NCI-H2081 (cell line): ENCODE measurements at places on chromosomes 6 and 20.

GRCh38 chr20:47622118-47622665 lies 120.5 kb downstream of the NCOA3 start:
- DNase-seq, result no peak

DNA sequence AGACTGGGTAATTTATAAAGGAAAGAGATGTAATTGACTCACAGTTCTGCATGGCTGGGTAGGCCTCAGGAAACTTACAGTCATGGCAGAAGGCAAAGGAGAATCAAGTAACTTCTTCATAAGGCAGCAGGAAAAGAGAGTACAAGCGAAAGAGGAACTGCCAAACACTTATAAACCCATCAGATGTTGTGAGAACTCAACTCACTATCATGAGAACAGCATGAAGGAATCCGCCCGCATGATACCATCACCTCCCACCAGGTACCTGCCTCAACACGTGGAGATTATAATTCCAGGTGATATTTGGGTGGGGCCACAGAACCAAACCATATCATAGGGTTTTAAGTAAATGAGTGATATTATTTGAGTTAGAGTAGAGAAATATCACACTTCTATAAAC lies 189.3 kb downstream of the TSHZ2 start:
- DNase-seq, result no peak

- DNase-seq, result peak; percentile 28
Observed at GRCh38 chr6:1762203-1762602, 152.5 kb downstream of the FOXC1 start.

DNA sequence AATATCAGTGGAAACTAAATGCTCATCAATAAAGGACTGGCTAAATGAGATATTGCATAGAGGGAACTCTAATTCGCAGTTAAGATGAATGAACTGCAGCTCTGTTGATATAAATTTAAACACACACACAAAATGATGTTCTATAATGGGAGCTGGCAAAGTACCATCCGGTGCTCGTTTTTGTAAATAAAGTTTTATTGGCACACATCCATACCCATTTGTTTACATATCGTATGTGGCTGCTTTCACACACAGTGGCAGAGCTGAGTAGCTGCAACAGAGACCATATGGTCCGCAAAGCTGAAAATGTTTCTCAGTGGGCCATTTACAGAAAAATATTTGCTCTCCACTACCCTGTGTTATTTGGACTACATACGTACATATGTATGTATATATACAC lies 120.7 kb downstream of the EDN3 start:
- DNase-seq, result no peak

DNA sequence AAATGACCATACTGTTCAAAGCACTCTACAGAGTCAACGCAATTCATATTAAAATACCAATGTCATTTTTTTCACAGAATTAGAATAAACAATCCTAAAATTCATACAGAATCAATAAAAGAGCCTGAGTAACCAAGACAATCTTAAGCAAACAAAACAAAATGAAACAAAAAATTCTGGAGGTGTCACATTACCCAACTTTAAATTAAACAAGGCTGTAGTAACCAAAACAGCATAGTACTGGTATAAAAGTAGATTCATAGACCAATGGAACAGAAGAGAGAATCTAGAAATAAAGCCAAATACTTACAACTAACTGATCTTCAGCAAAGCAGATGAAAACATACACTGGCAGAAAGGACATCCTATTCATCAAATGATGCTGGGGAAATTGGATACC lies 346.9 kb upstream of the JAG1 start:
- no peak for DNase-seq

- DNase-seq, result no peak
Observed at GRCh38 chr20:13298692-13299373, 77.8 kb downstream of the ISM1 start.

GRCh38 chr6:69138893-69139494 lies 503.9 kb downstream of the ADGRB3 start:
- no peak for DNase-seq

GRCh38 chr20:40925829-40926510 lies 102.7 kb upstream of the TOP1 start:
- no peak for DNase-seq

- DNase-seq, result no peak
Observed at GRCh38 chr20:14521436-14521835, 184.0 kb upstream of the FLRT3 start.

GRCh38 chr6:117573006-117573680 lies 29.2 kb downstream of the GOPC start:
- DNase-seq, result no peak

DNA sequence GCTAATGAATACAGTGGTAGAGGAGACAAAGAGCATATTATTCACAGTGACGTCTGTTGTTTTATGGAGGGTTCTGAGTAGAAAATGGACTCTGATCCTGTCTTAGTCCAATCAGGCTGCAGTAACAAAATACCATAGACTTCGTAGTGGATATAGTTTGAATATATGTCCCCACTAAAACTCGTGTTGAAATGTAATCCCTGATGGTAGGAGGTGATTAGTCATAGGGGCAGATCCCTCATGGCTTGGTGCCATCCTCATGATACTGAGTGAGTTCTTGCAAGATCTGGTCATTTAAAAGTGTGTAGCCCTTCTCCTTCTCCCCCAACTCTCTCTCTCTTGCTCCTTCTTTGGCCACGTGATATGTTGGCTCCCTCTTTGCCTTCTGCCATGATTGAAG lies 82.5 kb downstream of the CD83 start:
- no peak for DNase-seq

- no peak for DNase-seq
Observed at GRCh38 chr6:133887880-133888230, 1.1 kb upstream of the TCF21 start.

DNA sequence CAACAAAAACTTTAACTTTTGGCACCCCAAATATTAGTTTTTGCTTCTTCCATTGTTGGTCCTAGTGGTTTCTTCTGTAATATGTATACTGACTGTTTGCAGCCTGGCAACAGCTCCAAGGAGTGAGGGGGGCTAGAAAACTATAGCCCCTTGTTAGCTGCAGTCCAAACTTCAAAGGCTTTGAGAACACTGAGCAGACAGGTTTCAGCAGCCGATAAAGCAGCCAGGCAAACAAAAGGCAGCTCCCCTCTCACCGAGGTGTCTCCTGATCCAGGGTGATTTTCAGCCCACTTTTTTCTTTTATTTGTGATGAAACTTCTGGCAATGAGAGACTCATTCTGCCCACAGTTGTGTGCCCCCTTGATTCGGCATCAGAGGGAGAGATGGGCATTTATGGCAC lies 80.7 kb downstream of the OLIG3 start:
- peak; percentile 26 for DNase-seq

DNA sequence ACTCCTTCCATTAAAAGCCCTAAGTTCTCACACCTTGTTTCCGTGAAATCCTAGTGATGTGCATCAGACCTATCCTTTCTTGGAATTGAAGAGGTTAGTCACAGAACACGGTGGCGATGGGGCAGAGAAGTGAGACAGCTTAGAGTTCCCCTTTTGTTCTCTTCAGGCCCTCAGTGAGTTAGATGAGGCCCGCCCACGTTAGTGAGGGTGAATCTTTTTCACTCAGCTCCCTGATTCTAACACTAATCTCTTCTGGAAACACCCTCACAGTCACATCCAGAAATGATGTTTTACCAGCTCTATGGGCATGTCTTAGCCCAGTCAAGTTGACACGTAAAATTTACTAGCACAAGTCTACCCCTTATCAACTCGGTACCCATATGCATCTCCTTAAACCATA lies 172.7 kb upstream of the NOX3 start:
- DNase-seq, result no peak

DNA sequence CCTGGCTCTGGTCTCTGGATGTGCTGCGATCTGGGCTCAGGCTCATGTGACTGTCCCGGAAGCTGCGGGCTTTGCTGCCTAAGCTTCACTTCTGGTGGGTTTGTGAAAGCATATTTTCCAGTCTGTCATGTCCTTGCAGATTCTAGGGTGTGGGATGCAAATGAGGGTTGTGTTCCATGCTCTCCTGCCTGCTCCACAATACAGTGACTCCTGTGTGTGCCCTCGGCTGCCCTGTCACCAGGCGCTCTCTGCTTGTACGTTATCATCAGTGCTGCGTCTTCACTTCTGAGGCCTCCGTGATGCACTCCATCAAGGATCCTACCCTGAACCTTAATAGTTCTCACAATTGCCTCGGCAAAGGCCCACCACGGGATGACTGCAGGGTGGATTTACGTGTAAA lies 84.2 kb downstream of the TTLL2 start:
- DNase-seq, result no peak

DNA sequence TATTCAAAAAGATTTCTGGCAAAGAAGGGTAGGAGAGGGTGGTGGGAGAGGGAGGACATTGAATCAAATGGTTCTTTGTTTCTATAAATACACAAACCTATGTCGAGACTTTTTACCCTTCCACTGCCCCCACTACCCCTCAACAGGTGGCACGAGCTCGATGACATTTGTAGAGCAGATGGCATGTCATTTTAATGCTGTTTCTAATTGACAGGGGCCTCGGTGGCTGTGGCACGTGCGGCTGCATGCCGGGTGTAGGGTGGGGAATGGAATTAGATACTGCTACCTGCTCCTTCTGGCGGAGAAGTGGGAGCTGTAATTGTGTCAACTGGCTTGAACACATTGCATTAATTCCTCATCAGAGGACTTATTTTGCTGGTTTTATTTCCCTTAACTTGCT lies 29.1 kb upstream of the SASH1 start:
- DNase-seq, result no peak

GRCh38 chr20:1086277-1087213 lies 31.9 kb upstream of the PSMF1 start:
- no peak for DNase-seq

DNA sequence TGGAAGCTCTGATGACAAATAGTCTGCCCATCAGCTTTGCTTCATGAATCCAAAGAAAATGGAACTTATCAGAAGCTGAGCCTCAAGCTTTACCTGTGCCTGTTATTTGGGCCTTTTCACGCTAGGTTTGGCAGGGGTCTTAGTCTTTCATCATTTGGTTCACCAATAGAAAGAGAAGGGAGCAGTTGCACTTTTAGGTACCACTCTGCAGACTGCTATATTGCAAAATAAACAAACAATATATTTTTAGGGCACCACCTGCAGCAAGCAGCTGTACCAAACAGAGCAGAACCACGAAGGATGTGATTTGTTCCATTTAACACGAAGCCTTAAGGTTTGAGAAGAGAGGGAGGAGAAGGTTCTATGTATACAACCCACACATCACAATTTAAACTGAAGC lies 291.4 kb upstream of the RNF217 start:
- peak; percentile 45 for DNase-seq

DNA sequence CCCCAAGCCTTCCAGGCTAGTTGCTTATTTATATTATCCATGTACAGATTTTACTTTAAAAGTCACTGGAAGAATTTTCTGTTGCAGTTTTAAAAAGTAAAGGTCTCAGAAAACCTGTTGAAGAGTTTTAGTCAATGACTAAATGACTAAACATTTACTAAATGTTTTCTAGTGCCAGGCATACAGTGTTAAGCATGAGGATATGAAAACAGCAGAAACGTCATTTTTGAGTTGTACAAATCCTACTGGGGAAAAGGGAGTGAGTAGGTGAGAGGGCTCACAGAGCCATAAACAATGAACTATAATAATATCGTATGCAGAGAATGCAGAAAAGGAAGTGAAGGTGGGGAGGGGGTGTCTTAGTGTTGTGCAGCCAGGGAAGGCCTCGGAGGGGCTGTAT lies 66.3 kb downstream of the MAN1A1 start:
- DNase-seq, result no peak

GRCh38 chr20:54661880-54662465 lies 186.6 kb downstream of the DOK5 start:
- DNase-seq, result no peak

- DNase-seq, result peak; percentile 60
Observed at GRCh38 chr6:41424370-41425058, 89.1 kb downstream of the NCR2 start.

DNA sequence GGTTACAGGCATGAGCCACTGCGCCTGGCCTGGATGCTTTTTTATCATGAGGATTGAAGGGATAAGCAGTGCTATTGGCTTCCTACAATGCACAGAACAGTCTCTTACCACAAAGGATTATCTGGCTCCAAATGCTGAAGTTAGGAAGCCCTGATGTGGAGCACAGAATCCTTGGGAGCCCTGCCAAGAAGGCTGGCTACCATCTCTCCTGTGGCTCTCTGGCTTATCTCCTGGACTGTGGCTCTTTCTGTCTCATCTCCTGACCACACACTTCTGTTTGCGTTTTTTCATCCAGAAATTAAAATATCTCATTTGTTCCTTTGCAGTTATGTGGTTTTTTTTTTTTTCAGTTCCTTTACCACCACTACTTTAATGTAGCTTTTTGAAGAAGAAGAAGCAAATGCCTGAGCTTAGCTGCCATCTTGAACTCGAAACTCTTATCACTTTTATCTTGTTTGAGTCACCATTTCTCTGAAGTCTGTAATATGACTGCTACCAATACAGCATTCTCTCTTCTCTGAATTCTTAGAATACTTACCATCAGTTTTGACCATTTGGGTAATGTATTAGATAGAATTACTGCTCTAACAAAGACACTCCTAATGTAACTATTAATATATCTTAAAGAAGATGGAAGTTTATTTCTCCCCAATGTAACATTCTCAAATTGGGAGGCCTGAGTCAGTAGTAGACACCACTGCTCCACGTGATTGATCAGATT lies 1044.7 kb downstream of the KIF16B start:
- no peak for DNase-seq
